ENCODE measurements at places on chromosomes 4 and X.

DNA sequence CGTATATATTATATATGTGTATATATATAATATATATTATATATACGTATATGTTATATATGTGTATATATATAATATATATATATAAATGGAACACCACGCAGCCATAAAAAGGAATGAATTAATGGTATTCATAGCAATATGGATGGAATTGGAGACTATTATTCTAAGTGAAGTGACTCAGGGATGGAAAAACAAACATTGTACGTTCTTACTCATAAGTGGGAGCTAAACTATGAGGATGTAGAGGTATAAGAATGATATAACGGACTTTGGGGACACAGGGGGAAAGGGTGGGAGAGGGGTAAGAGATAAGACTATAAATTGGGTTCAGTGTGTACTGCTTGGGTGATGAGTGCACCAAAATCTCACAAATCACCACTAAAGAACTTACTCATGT, 1388.9 kb downstream of the C4orf33 start:
- no peak for DNase-seq

DNA sequence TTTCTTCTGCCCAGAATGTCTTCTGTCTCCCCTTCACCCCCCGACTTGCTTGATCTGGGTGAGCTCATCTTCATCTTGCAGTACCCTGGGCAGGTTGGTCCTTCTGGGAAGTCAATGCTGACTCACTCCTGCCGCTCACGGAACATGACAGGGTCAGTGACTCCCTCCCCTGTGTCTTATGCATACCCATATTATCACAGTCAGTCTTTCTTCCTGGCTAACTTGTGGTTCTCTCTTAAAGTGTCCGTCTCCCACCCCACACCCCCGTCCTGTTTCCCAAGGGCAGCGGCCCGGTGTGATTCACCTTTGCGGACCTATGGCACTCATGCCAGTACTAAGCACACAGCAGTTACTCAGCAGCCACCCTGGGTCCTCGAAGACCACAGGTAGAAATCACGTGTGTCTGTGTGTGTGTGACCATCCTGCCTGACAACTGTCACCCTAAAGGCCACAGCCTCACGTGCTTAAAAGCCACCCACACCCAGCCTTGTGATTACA, 17.7 kb downstream of the IQSEC2 start:
- peak; percentile 71 for DNase-seq

DNA sequence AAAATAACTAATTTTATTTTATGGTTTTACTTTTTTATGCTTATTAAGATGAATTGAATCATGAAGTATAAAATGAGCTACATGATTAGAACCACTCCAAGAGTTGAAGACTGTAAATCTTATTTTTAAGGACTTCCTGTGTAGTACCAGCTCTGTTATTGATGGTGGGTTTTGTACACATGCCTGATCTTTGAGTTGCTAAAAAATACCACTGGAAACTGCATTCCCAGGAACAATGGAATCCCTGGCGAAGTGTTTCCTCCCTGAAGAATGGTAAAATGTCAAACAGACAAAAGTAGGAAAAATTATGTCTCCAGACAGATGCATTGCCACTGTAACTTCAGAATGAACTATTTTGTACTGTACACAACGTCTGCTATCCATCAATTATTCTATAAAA, 935.4 kb upstream of the TENM3 start:
- no peak for DNase-seq

- peak; percentile 83 for DNase-seq
Observed at GRCh38 chr4:158670975-158671664, 567 bp downstream of the C4orf46 start.

DNA sequence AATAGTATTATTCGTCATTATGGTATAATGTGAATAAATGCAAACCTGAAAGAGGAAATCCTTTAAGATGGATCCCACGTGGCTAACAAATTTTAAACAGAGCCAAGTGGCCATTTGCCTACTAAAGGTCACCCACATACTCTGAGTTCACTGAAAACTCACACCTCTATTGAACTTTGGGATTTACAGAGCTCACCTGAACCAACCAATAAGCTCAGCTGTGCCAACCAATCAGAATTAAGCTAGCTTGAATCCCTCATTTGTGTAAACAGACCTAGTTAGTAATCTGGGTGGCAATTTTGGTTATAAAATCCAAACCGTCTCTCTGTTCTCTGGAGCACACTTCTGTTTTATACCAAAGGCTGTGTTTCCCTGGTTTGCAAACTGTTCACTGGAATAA, 5.4 kb upstream of the NUDT9 start:
- DNase-seq: no peak

GRCh38 chr4:4613126-4613465, 71.2 kb upstream of the STX18 start:
- no peak for DNase-seq

DNA sequence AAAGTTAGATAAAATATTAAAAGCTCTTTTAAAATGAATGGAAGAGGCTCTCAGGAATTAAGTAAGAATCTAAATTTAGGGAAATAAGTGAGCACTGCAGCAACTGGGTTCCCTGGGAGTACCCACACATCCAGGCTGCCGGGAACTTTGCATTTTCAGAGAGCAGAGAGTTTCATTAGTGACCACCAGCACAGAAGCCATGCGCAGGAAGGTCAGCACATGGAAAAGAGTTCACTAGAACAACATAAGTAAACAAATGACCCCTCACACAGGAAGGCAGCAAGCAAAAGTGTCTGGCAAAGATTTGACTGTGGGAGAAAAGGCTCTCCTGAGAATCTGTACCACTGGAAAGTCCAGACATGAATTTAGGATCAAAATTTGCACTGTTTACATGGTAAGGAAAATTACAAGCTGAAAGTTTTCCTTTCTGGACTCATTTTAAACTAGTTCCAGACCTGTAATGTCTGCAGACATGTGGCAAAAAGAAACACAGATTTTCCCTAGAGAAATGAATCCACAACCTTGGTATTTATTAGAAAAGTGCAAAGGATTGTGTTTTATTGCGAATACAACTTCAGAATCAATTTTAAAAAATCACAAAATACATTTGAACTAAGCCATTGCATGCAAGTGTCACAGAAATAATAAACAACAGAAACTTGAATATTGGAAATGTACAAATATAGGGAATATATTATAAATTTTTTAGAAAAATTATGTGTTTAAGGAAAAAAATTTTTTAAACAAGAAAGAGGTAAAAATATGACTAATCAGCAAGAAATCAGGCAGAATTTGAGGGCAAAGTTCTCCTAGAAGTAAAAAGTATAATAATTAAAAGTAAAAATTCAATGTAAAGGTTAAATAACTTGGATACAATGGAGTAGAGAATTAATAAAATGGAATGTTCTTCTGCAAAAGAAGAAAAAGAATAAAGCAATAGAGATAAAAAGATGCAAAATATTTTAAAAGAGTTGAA, 18.4 kb upstream of the MYOZ2 start:
- DNase-seq: no peak

DNA sequence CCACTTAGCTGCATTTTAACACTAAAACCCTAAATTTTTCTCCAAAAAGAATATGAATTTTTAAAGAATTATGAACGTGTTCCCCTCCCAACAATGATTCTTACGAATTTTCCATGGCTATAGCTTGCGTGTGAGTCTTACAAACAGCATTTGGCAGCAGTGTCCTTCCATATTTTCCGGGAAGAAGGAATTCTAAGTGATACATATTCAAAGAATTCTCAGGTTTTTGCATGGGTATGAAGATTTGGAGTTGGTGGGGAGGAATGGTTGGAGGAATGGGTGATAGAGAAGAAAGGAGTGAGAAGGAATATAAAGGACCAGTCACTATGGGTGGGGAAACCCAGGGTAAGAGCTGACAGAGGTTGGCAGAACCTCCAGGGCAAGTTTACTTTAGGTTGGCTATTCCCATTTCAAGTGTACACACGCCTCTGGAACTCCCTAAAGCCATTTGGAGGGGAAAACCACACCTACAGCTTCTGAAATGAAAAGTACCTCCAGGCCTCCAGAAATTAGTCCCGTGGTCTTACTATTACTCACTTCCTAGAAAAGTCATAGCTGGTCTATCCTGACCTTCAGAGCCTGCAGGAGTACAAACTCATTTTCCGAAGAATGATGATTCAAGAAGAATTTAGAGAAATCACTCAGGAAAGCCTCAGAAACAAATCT, 420.8 kb upstream of the DIPK2B start:
- DNase-seq: no peak

- no peak for DNase-seq
Observed at GRCh38 chr4:14415146-14415545, 587.1 kb upstream of the CPEB2 start.

Measured in activated CD8-positive, alpha-beta memory T cell treated with anti-CD3 and anti-CD28 coated beads for 24 hours (primary cell).